ENCODE measurements at places on chromosomes 2 and 18.

- no peak for DNase-seq
These were observed 25.1 kb downstream of the PARD3B start for GRCh38 chr2:204570421-204570820.

- no peak for DNase-seq
These were observed 72.8 kb downstream of the AQP4 start for GRCh38 chr18:26792661-26793060.

DNA sequence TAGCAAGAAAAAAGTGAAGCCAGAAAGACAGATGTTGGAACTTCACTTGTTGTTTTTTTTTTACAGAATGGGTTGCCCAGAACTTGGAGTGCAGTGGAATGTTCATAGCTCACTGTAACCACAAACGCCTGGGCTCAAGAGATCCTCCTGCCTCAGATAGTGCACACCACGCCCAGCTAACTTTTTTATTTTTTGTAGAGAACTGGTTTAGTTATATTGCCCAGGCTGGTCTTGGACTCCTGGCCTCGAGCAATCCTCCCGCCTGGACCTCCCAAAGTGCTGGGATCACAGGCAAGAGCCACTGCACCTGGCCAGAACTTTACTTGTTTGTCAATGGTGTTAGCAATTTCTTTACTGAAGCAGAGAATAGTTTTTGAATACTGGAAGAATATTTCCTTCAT, 11.9 kb upstream of the ASPRV1 start:
- no peak for DNase-seq

GRCh38 chr2:218193701-218194100, 23.3 kb upstream of the ARPC2 start:
- no peak for DNase-seq

GRCh38 chr2:73279852-73280251, 4.4 kb downstream of the FBXO41 start:
- no peak for DNase-seq

DNA sequence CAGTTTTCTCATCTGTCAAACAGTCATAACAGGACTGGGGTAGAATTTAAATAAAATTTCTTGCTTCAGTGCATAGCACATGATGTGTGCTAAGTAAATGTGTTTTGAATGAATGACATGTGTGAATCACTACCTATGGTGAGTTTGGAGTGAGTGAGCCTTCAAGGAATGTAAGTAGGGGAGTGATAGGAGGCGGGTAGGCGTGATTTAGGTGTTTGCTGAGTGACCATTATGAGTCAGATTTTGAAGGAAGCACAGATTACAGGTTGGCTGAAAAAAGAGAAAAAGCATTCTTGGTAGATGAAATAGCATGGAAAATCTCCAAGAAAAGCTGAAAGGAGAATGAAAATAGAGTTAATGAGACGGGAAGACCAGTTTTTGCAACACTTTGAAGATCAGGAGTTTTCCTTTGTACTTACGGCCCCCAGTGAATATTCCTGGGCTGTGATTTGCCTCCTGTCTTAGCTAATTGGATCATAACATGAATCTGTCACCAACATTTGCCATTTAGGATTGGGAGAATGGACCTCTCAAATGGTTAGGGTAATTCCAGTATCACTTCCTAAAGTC, 136.9 kb upstream of the GATA6 start:
- DNase-seq, result no peak

- no peak for DNase-seq
These were observed 62.0 kb downstream of the SMAD7 start for GRCh38 chr18:48888773-48889080.

- DNase-seq, result no peak
These were observed 814 bp downstream of the FKBP7 start for GRCh38 chr2:178477443-178478129.

GRCh38 chr2:199842631-199843395, 8.2 kb downstream of the FTCDNL1 start:
- no peak for DNase-seq

DNA sequence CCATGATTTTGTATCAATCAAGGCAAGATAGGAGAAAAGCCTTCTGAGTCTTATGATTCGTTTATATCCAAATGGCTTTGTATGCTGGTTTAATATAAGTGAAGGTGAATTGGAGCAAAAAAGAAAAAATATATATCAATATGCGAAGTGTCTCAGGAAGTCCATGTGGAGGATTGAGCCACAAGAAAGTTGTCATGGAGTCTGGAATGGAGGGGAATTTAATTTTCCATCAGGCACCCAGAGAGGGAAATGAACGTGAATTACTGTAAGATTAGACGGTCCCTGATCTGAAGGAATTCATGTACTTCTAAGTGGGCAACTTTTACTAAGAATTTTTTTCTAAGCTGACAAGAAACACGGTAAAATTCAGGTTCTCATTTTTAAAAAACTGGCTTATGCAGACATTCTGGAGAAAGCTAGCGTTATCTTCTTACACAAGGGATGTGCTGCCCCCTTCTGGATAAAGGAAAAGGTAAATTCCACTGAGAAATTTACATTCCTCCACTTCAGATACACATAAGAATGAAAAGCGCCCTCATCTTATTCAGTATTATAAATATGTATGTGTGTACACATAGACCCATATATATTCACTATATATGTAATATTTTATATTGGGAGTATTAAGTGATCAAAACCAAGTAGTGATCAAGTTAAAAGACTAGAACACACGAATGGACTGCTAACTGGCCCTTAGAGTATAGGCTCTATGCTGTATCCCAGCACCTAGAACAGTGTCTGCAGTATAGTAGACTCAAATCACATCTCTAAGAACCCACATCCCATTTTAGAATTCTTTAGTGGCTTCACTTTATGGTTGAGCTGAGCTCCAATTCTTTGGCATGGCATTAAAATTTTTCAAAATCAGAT, 289.0 kb upstream of the TFPI start:
- DNase-seq, result peak; percentile 17

DNA sequence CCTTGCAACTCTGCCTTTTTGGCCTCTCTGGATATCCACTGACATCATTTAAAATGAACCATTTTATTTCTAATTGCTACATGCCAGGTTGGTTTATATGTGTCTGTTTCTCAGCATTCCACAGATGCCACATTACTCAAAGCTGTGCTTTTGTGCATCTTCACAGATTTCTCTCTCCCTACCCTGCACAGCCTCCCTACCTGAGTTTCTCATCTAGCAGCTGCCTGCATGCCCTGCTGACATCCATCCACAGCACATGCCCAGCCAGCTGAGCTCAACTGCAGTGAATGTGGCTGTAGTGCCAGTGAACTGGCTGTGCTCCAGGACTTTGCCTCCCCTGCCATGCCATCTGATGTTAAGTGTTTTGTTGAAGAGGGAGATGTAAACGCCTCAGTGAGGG, 44.5 kb downstream of the PKP4 start:
- DNase-seq, result no peak

GRCh38 chr2:69659941-69660483, 16.5 kb upstream of the AAK1 start:
- no peak for DNase-seq

DNA sequence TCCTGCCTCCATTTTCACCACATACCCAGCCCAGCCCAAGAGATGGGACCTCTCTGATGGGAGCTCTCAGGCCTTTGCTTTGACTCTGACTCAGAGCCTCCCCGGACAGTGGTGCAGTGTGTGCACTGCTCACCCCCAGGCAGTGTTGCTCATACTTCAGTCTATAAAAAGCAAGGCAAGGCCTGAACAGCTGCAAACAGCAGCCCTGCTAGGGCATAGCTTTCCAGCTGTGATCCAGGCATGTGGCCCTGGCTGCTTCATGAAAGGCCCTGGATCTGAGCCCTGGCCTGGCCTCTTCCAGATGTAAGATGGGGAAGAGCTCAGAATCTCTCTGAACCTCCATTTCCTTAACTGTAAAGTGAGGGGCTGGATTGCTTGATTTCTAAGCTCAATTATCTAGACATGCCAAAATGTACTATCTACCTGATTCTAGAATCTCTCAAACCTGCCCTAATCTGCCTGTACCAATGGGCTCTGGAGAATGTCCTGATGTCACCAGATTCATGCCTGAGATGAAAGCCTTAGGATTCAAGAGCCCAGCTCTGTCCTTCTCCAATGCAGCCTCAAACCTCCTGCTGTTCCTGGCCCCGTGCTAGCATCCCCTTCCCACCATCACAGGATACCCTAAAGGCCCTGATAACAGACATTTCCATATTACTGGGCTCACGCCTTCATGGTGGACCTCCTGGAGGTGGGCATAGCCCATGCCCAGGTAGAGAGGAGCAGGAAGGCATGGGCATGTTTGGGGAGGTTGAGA, 206.9 kb downstream of the ARL4C start:
- DNase-seq, result no peak

- DNase-seq, result no peak
These were observed 3.1 kb downstream of the PROM2 start for GRCh38 chr2:95277246-95277906.

DNA sequence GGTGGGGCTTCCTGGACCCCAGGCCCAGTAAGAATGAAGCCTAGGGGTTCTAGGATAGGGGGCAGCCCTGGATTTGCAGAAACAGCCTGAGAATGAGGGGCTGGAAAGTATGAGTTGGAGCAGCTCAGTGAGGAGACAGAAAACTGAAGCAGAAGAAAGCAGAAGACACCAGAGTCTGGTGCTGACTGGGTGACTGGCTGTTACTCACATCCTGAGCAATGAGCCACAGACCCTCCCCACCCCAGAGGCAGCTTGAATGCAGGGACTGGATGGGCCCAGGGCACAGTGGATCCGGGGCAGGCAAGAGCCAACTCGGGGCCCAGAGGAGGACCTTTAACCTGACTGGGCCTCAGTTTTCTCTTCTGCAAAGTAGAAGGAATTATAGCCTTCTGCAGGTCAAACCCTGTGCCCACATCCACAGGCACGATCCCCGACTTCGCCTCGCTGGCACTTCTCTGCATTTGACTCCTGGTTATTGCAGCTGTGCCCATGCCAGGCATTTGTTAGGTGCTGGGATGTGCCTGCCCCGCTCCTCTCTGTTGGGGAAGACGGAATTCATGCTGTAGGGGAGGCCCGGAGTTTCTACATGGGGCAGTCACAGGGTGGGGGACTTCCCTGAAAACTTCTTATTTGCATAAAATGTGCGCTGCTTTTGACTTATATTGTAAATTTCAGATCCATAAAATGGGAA, 8.5 kb downstream of the STEAP3 start:
- DNase-seq, result peak; percentile 67

DNA sequence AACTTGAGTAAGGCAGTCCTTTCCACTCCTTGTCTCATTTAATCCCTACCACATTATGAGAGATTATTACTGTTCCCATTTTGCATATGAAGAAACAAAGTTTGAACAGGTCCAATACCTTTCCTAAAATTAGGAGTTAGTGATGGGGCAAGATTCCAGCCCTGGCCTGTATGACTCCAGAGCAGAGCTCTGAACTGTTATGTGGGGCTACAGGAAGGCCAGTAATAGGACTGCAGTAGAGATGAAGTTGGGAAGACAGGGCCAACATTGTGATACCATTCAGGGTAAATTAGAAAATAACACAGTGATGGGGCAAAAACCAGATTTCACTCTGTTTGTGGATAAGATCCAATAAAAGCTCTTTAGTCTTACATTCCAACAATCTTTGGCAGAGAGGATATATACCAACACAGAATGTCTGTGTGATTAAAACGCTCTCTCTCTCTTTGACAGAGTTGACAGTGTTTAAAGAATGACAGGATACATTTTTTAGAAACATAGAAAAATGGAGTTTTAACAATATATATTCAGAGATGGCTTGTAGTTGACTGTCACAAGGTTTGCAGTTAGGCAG, 22.7 kb downstream of the KATNAL2 start:
- DNase-seq, result no peak

DNA sequence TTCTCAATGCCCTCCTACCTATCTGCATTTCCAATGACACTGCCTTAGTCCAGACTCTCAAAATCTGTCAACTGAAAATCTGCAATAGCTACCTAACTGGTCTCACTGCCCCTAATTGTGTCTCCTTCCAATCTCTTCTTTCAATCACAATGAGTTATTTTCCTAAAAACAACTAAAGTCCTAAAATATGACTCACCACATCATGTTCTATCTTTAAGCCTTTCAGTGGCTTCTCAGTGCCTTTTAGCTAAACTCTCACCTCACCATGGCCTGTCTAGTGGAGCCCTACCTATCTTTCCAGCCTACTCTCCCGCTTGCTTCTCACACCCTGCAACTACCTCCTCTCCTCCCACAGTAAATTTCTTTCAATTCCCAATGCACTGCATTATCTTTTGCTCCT, 220.9 kb upstream of the PKDCC start:
- DNase-seq, result no peak

DNA sequence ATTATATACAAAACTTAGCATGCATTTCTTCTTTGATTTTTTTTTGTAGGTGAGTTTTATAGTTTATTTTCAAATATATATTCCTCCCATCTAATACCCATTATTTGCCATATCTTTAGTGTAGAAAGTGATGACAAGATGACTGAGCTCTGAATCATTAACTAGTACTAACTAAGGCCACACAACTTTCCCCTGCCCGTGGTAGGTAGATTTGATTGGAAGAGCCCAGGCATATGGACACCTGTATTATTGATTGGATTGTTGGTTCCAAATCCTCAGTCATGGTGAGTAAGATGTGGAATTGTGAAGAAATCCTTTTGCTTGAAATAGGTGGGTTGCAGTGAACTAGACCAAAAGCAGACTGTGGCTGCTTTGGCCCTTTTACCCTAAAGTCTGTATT, 54.8 kb downstream of the ABI2 start:
- DNase-seq, result no peak

GRCh38 chr2:64485331-64485730, 31.4 kb downstream of the LGALSL start:
- DNase-seq, result no peak

- DNase-seq, result no peak
These were observed 66.1 kb upstream of the ATG16L1 start for GRCh38 chr2:233185330-233185729.

- DNase-seq, result no peak
These were observed 62.6 kb downstream of the ZNF236 start for GRCh38 chr18:76885001-76885400.

- no peak for DNase-seq
These were observed 298.4 kb upstream of the HS6ST1 start for GRCh38 chr2:128617029-128617590.

DNA sequence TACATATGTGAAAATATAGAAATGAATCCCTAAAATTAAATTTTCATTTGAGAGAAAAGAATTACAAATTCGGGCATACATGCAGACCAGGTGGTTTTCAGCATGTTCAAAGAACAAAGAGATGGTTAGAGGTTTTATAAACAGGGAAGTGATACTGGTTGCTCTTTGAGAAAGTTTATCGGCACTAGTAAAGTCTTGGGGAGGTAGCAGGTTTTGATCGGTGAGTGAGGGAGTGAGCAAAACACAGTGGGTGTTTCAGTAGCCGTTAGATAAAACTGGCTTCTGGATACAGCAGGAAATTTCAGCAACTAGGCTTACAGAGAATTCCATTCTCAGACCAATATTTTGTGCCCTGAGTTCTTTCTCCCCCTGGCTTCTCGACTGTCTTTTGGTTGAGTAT, 51.1 kb downstream of the DSC3 start:
- peak; percentile 19 for DNase-seq

DNA sequence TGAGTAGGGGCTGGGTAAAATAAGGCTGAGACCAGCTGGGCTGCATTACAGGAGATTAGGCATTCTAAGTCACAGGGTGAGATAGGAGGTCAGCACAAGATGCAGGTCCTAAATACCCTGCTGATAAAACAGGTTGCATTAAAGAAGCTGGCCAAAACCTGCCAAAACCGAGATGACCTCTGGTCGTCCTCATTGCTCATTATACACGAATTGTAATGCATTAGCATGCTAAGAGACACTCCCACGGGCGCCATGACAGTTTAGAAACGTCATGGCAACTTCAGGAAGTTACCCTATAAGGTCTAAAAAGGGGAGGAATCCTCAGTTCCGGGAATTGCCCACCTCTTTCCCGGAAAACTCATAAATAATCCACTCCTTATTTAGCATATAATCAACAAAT, 132.2 kb downstream of the ARL4C start:
- DNase-seq, result no peak
